Stimulated activated naive B cell treated with anti-CD40 and anti-IgM and Interleukin-4, amounts not matched to agents 10 μg/mL and 1 μg/mL and 100 μg/mL, for 72 hours (primary cell): ENCODE measurements at places on chromosomes 1 and 21.

- no peak for DNase-seq
Observed at GRCh38 chr1:225425201-225425786, 2.5 kb downstream of the LBR start.

GRCh38 chr1:230303822-230304221 is 122.3 kb downstream of the PGBD5 start:
- DNase-seq: no peak

- DNase-seq: no peak
Observed at GRCh38 chr1:230797942-230798365, 50.8 kb downstream of the CAPN9 start.

GRCh38 chr1:16434501-16434900 is 2.7 kb downstream of the SPATA21 start:
- DNase-seq: no peak

DNA sequence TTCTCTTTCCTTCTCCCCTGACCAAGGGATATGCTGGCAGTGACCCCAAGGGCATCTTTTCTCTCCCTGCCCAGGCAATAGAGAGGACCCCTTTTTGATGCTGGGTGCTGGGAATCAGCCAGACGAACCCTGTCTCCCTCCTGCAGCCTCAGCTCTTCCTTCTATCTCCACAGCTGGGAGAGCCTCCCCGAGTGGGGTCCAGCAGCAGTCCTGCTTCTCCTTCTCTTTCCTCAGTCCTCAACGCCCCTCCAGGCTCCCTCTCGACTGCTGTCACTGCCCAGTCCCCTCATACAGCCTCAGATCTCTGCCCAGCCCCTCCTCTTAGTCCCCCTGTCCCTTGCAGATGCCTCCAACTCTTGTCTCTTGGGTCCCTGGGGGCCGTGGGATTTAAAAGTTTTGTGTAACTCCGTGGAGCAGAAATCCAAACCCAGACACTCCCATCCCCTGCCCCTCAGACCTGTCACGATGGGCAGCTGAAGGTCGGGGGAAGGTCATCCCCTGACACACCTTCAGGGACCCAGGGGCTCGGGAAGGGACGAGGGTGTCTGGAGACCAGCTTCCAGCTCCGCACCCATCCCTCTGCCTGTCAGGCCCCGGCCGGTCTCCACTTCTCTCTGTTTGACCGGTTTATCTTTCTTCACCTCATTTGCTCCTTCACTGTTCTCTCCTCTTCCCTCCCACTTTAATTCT is 5.8 kb upstream of the ETV3L start:
- no peak for DNase-seq

GRCh38 chr1:9476790-9477463 is 62.3 kb upstream of the SLC25A33 start:
- no peak for DNase-seq

- DNase-seq: no peak
Observed at GRCh38 chr1:64539781-64540218, 69.9 kb downstream of the CACHD1 start.

GRCh38 chr1:36027766-36028165 is 56.1 kb upstream of the TEKT2 start:
- no peak for DNase-seq

- DNase-seq: no peak
Observed at GRCh38 chr21:24939291-24939690, 668.0 kb downstream of the MRPL39 start.

- DNase-seq: peak; percentile 53
Observed at GRCh38 chr21:45596704-45597318, 46.7 kb upstream of the PCBP3 start.

DNA sequence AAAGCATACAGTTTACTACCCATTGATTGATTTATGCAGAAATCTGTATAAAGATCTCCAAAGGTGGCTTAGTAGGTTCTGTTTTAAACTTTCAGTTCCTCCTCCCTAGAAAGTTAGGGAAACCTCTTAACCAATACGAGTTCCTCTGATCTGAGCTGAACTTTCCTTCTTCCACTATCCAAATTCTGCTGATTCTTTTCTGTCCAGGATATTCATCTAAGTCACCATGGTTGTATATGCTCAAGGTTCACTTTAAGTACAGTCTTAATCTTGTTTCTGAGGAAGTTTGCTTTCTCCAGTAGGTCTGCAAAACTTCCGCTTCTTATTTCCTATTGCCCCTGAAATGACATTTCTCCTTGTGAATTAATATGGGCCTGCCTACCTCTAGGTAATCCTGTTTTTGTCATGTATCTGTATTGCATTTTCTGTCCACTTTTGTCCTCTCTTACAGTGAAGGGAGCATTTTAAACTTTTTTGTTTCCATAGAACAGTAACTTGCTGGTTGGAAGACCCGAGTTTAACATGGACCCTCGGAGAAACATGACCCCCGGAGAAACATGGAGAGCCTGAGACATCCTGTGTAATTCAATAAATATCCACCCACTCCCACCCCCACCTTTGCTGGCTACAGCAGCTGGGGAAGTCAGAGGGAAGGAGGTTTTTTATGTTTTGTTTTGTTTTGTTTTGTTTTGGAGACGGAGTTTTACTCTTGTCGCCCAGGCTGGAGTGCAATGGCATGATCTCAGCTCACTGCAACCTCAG is 16.7 kb upstream of the TUT4 start:
- no peak for DNase-seq

DNA sequence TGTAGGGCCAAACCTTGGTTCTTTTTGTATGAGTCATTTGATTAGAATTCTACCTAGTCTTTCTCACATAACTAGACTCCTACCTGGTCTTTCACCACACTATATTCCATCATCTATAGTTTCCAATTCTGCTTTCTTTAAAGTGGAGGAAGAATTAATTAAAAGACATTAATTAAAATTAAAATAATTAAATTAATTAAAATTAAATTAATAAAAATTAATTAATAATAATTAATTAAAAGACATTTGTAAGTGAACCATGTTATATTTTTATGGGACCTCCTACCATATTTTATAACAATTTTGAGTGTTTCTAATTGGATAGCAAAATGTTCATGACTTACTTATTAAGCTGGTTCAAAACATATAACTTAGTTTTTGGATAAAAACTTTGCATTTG is 77.4 kb downstream of the CCDC18 start:
- no peak for DNase-seq

GRCh38 chr1:191674626-191675179 is 483.6 kb upstream of the RGS18 start:
- no peak for DNase-seq

- DNase-seq: peak; percentile 12
Observed at GRCh38 chr1:145891587-145892485, 6.2 kb upstream of the ANKRD35 start.

DNA sequence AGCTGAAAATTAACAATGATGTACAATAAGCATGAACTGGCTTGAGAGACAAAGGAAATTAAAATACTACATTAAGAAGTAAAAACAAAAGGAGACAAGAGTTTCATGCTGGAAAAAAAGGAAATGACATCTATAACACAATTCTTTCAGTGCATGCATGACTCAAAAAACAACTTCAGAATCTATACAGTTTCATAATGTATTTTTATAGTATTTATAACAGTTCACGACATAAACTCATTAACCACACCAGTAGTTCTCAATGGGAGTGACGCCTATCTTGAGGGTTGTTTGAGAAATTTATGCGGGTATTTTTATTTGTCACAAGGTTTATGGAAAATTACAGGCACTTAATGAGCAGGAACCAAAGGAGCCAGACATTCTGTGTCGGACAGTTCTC is 168.5 kb downstream of the SMYD3 start:
- no peak for DNase-seq

DNA sequence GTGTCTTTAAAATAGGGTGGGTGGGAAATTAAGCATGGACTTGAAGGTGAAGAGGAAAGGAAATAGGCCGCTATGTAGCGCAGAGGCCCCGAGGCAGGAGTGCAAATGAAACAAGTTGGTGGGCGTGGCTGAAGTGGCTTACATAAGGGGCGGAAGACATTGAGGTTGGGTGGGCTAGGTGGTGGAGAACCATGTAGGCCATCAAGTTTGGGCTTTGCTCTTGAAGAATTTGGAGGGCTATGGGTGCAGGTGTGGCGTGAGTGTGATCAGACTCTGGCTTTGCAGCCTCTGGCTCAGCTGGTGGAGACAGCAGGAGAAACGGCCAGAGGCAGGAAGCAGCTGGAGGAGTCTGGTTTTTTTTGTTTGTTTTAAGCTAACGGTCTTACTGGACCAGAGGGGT is 6.7 kb downstream of the SLFNL1 start:
- no peak for DNase-seq
